ENCODE measurements at places on chromosomes 6 and 20. TPM values are rescaled to one million over a fixed set of nuclear protein-coding genes. Genes with fewer than 3 reads are reported as not detected.

Gene STMND1
- total RNA-seq: not detected

Gene KAT14
- 6.8 TPM for total RNA-seq

Gene MRAP2
- total RNA-seq: 1.0 TPM

Gene ELOVL4
- total RNA-seq: 6.8 TPM

Gene MOCS1
- total RNA-seq: 4.3 TPM

Gene MPIG6B
- 1.1 TPM for total RNA-seq

Gene SLA2
- 0.12 TPM for total RNA-seq

Gene PRL
- not detected for total RNA-seq

Gene ENPP1
- total RNA-seq: 0.36 TPM

Gene PRELID3B
- 62.5 TPM for total RNA-seq

Gene FAM209B
- 0.44 TPM for total RNA-seq

Gene ZNF451
- 23.9 TPM for total RNA-seq

Gene TPX2
- total RNA-seq: 32.6 TPM

All from esophagus mucosa (tissue), 1 donor.